B cell (primary cell): ENCODE measurements at places on chromosomes 3 and 15. TPM values are rescaled to one million over a fixed set of nuclear protein-coding genes. Genes with fewer than 3 reads are reported as not detected.

DNA sequence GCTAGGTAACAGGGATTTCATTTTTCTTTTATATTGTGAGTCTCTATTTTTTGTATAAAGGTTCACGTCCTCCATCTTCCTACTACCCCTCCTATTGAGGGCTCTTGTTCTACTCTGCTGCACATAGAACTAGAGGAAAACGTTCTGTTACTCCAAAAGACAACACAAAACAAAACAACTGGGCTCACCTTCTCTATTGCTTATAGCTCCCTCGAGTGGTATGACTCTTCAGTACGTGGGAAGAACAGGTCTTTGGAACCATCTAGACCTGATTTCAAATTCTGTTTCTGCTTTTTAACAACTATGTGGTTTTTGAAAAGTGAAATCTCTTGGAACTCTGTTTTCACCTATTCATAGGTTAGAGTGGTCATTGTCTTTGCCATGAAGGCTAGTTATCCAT is 515.3 kb downstream of the SOX2 start:
- no peak for DNase-seq

GRCh38 chr3:116951610-116952009 is 242.0 kb downstream of the TUSC7 start:
- DNase-seq = no peak

DNA sequence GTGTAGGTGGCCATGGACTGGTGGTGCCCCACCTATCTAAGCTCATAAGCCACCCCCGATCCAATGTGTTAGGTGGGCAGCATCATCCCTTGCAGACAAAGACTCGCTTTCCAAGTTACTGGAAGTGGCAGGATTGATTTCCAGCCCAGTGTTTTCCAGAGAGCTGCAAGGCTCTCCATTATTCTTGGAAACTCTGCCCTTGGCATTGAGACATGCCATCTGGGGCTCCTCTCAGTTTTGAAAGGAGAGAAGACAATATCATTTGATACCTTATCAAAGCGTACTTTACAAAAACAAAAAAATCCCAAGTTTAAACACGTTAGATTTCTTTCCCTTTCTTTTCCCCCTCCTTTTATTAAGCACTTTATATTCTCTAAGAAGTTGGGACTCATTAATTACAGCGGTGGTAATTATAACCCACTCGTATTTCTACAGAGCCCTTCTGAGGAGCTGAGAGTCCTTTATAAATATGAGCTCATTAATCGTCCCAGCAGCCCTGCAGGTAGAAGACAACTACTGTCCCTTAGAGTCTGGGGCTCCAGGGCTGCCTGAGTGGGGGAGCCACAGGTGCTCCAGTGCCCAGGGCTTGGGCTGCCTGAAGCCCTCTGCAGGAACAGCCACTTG is 226.1 kb downstream of the TLE3 start:
- no peak for DNase-seq

DNA sequence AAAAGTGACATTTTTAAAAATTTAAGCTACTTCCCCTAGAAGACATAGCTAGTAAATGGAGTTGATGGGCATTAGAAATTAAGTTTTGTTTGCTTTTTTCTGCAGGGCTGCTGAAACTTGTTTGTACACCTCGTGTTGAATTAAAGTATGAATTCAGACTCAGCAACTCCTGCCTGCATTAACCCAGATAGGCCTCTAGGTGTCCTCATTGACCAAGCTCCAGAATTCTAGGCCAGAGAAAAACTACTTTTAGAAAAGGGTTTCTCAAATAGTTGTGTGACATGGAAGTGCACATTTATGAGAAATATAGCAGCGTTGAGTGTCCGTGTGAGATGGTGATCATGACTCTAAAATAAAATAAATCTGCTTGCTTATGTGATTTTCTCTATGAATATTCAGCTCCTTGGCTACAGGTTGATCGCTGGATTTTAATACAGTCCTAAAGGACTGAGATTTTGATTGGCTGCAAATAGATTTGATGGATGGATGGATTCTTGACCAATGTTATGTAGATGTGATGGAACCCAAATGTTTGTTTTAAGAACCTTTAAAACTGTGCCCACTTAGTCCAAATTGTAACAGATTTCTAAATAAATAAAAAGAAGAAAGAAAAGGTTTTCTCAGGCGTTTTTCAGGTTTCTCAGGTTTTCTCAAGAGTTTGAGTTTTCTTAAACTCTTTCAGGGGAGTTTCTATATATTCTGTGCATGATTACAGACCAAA is 39.4 kb upstream of the LMOD3 start:
- DNase-seq = peak; percentile 48

GRCh38 chr3:78726545-78726944 is 1041.3 kb downstream of the ROBO1 start:
- DNase-seq = no peak

DNA sequence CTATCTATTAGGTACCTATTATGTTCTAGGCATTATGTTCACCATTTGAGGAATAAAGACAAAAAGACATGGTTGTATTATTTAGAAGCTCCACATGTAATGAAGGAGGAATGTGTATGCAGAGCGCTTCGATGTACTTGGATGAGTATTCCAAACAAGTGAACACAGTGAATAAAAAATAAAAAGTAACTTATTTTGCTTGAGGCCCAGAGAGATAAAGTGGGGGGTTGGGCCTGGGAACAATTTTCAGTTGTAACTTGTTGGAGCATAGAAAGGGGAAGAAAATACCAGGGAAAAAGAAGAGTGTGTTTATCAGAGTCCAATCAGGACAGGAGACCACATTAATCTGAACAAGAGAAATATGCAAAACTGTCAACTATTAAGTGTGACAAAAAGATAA is 445.7 kb upstream of the BCHE start:
- no peak for DNase-seq

DNA sequence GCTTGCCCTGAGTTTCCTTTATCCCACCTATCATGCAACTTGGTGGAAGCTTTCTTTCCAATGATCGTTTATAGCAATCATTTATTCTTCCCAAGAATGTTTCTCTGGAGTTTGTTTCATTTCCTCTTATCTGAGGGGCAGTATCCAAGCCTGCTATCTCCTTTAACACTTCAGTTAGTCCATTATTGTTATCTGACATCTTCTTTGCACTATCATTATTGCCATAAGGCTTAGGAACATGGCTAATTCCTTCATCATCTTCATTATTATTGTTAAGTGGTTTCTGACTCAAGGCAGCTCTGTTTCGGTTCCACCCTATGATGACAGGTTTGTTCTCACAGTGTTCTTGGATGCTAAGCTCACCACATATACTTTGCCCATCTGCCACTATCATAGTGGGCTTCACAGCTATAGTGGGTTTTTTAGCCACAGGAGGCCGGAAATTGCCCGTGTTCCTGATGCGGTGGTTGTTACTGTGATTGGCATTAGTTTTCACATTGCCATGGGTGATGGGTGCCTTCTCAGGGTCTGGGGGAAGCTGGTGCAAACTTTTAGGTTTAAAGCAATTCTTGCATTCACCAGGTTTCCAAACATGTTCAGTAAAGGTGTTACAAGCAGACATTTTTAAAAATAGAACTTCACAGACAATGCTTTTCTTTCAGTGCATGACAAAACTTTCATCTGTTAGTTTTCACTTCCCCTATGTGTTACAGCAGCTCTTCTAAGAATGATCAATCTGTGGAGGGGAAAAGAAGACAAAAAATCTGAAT is 110.6 kb upstream of the TSPAN3 start:
- DNase-seq = peak; percentile 69

DNA sequence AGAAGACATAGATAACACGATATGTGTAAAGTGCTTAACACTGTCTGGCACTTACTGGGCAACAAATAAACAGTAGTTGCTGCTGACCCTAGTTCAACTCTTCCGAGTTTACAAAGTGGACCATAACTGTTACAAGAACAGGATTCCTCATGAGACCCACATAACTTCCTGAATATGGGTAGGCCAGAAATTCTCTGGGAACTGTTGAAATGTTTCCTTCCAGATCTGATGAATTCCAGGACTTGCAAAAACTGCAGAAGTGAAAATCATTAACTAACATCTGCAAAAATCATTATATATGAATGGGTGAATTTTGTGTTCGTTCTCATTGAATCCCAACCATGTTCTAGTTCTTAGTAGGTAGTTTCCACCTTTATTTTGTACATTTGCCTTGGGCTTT is 181.7 kb upstream of the MME start:
- DNase-seq = no peak

DNA sequence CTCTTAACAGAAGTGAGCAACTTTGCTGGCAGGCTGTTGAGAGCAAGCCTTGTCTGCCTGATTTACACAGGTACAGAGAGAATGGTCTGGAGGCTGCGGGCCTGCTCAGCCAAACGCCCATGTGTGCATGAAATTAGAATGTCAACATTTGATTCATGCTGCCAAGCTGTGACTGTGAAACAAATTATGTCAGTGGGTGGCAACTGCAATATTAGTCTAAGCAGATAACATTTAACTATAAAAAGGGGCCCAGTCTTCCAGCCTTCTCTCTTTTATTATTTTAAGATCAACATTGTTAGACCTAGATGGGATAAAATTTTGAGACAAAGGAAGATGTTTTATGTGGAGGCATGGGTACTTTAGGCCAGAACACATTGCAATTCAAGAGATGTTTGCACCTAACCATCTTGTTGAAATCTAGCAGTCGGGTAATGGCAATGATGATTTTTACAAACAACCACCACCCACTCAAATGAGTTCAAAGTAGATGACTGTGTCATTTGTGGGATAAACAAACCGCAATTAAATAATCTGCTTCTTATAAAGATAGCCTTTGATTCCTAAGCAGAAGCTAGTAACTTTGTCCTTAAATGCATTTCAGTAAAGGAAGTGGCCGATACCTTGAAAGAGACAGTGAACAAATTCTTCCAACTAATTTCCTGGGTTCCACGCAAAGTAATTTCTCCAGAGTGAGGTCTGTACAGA is 70.2 kb downstream of the FOXB1 start:
- DNase-seq = no peak

GRCh38 chr3:72255791-72256559 is 471.0 kb upstream of the PROK2 start:
- peak; percentile 60 for DNase-seq

DNA sequence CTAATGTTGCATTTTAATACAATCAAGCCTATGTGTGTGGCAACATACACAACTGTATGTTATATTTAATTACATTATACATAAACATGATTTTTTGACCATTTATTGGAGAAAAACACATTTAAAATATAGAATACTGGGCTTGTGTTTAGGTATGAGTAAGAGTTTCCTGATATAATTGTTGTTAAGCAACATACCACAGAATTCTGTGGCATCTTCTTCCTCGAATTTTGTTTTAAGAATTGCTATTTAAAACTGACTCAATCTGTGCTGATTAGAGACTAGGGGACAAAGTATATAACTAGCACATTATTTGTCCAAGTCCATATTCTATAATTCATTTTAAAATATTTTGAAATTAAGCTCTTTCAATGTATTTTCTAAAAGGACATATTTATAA is 376.8 kb upstream of the THBS1 start:
- no peak for DNase-seq

DNA sequence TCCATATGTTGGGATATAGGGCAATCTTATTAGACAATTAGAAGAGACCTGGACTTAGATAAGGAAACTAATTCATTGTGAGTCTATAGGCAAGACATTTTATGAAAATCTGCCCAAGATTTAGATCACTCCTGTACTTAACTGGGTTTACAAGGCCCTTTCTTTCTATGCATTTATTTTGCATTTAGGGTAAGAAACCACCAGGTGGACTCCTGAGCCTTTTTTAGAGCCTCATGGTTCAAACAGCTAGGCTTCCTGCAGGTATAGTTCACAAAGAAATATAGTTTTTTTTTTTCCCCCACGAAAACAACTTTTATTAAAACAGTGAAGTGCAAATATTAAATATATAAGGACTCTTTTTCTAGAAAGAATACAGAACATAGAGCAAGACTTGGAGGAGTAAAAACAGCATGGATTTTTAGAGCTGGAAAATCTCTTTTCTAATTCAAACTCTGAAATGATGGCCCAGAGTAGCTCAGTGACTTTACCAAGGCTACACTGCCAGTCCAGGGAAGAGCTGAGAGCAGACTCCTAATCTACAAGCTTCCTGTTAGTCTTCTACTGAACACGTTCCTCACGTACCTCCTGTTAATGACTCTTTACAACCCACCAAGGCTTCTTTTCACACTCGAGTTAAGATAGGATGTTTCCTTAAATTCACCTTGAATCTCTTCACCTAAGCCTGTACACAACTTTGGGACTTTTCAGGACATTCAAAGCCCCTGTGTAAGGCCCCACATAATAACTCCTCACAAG is 400.9 kb upstream of the ATP11B start:
- no peak for DNase-seq

DNA sequence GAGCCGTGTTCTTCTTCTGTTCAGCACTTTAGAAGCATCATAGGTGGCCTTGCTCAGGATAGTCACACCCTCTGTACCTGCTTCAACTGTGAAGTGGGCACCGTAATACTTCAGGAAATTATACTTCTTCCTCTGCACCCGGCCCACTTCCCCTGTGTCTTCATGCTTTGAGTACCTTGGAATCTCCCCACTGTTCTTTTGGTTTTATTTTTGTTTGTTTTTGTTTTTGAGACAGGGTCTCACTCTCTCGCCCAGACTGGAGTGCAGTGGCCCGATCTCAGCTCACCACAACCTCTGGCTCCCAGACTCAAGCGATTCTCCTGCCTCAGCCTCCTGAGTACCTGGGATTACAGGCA is 1.7 kb downstream of the P2RY14 start:
- DNase-seq = peak; percentile 89

GRCh38 chr3:151224268-151224866 is 21.4 kb upstream of the GPR171 start:
- no peak for DNase-seq

- DNase-seq = no peak
Measured at GRCh38 chr3:97181704-97182103, 367.3 kb downstream of the EPHA6 start.

DNA sequence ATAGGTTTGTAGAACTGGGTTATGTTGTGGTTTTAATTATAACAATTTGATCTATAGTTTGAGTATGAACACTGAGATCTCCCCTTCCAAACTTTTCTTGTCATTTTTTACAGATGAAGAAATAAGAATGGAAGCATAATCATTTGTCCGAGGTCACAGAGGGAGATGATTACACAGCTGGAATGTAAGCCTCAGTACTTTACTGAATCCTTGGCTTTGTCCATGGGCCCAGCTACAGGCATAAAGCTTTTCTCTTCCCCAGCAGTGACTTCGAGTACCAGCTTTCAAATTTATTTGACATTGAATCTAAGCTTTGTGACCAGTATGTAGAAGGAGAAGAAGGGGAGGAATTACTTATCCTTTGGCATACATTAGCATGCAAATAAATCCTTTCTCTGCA is 80.9 kb upstream of the DCBLD2 start:
- DNase-seq = no peak

DNA sequence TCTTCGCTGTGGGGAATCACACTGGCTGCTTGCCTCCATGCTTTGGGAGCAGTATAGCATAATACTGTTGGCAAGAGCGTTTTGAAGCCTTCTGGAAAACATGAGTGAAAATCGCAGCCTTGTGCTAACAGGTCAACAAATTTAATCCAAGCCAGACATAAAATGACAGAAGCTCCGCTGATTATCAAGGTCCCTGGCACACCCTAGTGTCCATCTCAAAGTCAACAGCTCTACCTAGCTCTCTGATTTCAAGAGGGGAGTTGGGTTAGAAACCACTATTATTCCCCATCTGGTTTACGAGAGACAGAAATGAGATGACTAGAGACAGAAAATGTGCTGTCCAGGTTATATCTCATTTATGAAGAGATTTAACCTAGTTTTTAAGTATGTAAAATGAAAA is 73.6 kb upstream of the MDFIC2 start:
- DNase-seq = no peak

GRCh38 chr3:192155194-192155593 is 572.1 kb downstream of the FGF12 start:
- no peak for DNase-seq

FOXL2NB gene
- not detected in 2 replicates for total RNA-seq

HDGFL3 gene
- total RNA-seq = 0.85 and 2.5 TPM in 2 replicates

ANKRD34C gene
- not detected in 2 replicates for total RNA-seq

MCTP2 gene
- total RNA-seq = 64.8 and 68.5 TPM in 2 replicates
